Fibroblast of skin of right quadriceps (primary cell): ENCODE measurements at places on chromosomes 12 and 14.

DNA sequence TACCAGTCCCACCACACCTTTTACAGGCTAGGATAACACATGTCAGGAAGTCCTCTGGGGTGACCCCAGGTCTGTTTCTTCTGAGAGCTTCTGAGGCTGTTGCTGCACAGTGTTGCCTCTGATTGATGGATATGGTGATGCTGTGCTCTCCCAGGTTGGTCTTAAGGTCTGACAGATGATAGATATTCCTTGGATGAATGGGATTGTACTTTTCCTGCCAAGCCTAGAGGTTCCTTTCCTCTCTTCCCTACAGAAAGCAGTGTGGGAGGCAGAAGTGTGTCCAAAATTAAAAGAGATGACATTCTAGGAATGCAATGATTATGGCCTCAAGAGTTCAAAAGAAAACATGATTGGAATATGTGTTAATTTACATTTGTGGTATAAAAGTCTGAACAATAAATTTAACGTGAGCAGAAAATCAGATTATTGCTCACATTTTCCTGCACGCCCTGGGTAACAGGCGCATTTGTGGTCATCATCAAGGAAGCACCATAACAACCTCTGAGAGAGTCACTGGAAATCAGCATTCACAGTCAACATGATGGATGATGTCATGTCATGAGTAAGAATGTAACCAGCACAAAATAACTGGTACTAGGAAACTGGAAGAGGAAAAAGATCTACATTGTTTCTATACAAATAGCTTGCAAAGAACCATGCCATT, 73.7 kb downstream of the BBS10 start:
- peak; percentile 44 for DNase-seq

- DNase-seq: peak; percentile 74
Observed at GRCh38 chr14:84064316-84065125, 1465.4 kb upstream of the FLRT2 start.

GRCh38 chr14:98507264-98507663, 764.7 kb downstream of the BCL11B start:
- DNase-seq: peak; percentile 67

GRCh38 chr12:2198542-2198941, 145.8 kb downstream of the CACNA1C start:
- DNase-seq: no peak

DNA sequence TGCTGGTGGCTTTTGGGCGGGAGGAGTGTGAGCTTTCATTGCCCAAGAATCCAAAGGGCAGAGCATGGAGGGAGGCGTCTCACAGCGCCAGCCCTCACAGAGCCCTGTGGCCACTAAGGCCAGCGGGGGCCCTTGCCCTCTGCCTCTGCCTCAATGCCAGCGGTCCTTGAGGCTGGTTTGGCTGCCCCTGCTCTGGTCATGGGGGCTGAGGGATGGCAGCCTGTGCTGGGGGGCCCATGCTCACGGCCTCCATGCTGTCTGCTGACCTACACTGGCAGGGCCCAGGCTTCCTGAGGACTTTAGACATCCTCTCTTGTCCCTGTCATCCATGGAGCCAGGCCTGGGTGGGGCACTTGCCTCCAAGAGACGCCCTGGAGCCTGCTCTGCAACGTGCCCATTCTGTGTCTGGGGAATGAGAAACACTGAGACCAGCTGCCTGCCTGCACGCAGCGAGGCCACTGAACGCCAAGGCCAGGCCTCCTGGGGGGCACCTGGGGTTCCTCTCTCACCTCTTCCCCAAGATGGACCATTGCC, 143.4 kb downstream of the KIF26A start:
- no peak for DNase-seq

- DNase-seq: peak; percentile 89
Observed at GRCh38 chr12:121748571-121749265, 36.2 kb downstream of the TMEM120B start.

- peak; percentile 32 for DNase-seq
Observed at GRCh38 chr14:52706286-52706685, 714 bp upstream of the PSMC6 start.

DNA sequence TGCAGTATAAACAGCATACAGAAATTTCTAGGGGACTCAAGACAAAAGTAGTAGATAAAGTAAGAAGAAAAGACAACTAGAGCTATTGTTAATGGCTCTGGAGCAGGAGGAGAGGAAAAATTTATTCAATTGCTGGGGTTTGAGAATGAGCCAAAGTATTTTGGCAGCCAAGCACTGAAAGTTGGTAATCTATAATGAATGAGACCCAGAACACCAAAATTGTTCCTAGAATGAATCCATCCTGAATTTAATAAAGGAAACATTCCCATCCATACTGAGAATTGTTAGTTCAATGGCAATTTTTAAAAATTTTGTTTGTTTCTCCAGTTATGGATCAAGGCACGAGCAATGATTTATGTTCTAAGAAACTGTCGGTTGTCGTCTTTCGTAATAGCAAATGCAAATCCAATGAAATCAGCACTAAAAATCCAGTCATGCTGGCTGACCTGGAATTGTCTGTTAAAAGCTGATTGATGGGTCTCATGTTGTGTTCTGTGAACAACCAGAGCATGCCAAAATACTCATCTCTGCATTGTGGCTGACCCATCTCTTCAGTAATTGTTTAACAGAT, 170.9 kb upstream of the LMNTD1 start:
- peak; percentile 81 for DNase-seq

GRCh38 chr12:83996671-83997070, 915.9 kb downstream of the SLC6A15 start:
- DNase-seq: peak; percentile 6
